ENCODE measurements at places on chromosomes 5 and 9.

DNA sequence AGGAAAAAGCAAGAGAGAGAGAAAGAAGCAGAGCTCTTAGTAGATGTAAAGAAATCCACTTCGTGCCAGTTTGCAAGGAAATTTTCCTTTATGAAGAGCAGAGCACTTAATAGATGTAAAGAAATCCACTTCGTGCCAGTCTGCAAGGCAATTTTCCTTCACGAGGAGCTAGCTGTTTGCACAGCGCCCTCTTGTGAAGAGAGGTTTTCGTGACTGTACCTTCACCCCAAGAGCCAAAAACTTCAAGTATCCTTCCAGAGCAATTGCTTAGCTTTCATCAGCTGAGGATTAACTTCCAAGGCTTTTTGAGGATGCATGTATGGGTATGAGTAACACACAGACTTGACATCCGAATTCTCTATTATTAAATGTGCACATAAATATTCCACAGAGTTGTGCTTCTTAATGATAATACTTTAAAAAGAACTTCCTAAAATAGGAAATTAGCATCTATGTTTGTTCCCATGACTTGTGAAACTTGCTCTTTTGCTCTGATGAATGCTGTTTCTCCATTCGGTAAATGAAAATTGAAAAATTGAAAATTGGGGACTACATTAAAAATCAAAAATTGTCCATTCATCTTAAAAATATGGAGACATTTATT, 525.6 kb downstream of the PDE4D start:
- no peak for DNase-seq

- no peak for DNase-seq
These were observed 12.2 kb downstream of the IL9 start for GRCh38 chr5:135883441-135883840.

DNA sequence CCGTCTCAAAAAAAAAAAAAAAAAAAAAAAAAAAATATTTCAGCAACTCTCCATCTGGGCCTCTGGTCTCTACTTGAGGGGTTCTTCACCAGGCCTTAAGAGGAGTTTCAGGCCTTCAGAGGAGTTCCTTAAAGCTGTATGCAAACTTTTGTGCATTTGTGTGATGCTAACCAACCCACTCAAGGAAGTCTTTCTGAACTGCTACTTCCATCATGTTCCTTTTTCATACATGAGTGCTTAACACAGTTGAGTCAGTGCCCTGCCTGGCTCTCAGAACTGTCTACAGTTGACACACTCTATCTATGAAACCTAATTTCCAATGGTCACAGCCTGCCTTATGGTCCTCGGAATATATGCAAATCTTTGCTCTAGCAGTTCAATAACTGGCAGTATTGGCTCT, 146.5 kb downstream of the MEF2C start:
- no peak for DNase-seq

GRCh38 chr5:171518916-171519315, 99.5 kb downstream of the FGF18 start:
- no peak for DNase-seq

GRCh38 chr9:135478829-135479468, 633 bp upstream of the PPP1R26 start:
- DNase-seq, result no peak

GRCh38 chr9:118455788-118456187, 751.6 kb downstream of the TLR4 start:
- no peak for DNase-seq

- no peak for DNase-seq
These were observed 93.9 kb upstream of the EDIL3 start for GRCh38 chr5:84478603-84479002.

DNA sequence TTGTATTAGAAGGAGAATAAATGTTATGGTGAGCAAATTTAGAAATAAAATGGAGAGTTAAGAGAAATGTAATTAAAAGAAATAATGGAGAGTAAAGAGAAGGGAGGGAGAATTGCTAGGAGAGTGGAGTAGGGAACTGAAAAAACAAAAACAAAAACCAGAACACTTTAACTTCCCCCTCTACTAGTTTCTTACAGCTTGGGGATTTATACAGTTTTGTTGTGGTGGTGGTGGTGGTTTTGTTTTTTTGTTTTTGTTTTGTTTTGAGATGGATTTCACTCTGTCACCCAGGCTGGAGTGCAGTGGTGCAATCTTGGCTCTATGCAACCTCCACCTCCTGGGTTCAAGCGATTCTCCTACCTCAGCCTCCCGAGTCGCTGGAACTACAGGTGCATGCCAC, 322.4 kb downstream of the TMEM167A start:
- no peak for DNase-seq

DNA sequence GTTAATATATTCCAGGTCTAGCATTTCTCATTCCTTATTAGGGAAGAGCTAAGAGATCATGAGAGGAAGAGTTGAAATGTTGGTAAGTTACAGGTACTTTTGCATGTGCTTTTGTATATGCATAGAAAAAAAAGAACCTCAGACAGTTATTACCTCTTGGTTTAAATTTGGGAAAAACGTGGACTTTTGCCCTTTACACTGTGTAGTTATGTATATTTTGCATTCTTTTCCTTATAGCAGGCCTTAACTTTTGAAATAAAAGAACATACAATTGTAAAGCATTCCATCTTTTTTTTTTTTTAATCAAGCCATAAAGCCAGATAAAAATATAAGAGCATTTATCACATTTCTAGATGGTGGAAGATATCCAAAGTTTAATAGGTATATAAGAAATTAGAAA, 61.4 kb downstream of the RIC1 start:
- DNase-seq, result no peak

DNA sequence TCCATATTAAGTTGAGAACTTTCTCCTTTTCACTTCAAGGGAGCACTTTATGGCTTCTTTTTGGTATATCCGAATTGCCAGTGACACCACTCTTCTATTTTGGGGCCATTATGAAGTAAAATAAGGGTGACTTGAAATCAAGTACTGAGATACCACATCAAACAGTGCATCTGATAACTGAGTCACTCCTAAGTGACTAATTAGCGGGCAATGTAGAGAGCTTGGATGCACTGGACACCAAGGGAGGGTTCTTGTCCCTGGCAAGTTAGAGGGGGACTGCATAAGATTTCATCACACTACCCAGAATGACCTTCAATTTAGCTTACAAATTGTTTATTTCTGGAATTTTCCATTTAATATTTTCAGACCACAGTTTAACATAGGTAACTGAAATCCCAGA, 813.9 kb upstream of the CDH10 start:
- DNase-seq, result no peak

GRCh38 chr9:36121971-36122370, 14.6 kb upstream of the GLIPR2 start:
- DNase-seq, result no peak

GRCh38 chr9:89720696-89721175, 115.9 kb downstream of the GADD45G start:
- no peak for DNase-seq

DNA sequence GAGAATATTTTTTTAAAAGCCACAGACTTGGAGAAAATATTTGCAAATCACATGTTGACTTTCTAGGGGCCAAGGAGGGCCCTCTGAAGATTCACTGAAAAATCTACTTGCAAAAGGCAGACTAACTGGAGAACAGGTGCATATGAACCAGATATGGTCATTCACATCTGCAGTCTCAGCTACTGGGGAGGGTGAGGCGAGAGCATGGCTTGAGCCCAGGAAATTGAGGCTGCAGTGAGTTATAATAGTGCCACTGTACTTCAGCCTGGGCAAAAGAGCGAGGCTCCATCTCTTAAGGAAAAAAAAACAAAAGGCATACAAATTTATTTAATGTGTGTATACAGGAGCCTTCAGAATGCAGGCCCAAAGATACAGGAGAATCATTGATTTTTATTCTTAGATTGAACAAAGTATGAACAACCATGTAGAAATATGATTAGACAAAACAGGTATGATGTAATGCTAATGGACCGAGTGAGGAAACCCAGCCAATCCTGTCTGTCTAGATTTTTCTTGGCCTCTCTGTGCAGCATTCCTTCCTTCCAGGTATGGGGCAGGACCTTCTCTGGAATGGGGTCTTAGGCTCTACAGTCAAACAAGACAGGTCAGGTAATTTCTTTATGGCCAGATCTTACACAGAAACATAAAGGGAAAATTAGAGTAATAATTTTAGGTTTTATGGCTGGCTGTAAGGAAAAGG, 15.3 kb upstream of the SLC27A6 start:
- no peak for DNase-seq

DNA sequence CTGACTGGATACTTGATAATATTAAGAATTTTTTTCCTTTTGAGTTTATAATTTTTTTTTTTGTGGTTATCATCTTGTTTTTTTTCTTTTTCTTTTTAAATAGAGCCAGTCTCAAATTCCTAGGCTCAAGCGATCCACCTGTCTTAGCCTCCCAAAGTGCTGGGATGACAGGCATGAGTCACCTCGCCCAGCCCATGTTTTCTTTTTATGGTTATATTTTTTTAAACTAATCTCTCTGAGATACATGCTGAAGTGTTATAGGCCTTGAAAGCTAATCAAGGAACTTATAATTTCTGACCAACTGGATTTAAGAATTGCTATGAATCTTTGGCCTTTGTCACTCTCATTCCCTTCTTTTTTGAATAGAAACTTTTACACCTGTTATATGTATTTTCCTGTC, 6.8 kb upstream of the AMACR start:
- no peak for DNase-seq

GRCh38 chr5:58708456-58708855, 125.6 kb downstream of the RAB3C start:
- DNase-seq, result no peak

- DNase-seq, result no peak
These were observed 547.2 kb downstream of the LRRC70 start for GRCh38 chr5:63125862-63126261.

GRCh38 chr5:59241119-59241518, 652.4 kb downstream of the PDE4D start:
- no peak for DNase-seq

DNA sequence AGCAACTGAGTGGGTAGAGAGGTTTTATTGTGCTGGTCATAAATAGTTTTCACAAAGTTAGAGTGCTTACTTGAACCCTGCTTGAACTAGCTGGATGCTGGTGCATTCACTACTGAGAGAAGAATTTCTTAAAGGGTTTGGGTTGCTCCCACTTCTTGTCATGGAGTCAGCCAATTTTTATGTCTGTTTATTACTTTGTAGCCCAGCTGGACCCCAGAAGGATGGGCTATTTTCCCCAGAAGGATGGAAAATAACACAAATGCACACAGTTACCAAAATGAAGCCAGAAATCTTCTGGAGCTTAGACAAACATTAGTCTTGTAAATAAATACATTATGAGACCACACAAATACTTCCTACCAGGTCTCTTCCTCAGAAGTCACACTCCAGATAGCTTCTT, 480.8 kb upstream of the TNC start:
- no peak for DNase-seq

DNA sequence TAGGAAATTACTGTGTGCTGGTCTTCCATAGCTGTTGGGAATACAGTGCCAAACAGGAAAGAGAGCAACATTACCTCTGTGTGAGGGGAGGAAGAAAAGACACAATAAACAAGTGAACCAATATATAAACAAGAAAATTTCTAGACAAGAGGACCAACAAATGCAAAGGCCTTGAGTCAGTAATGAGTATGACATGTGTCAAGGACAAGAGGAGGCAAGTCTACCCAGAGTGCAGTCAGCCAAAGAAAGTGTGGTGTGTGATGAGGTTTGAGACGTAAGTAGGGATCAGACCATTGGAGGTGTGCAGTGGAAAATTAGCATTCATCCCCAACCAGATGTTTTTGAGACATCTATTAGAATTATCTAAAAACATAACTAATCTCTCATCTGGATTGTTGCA, 69.5 kb upstream of the CDH6 start:
- DNase-seq, result no peak

GRCh38 chr9:69719367-69719766, 40.4 kb downstream of the PTAR1 start:
- DNase-seq, result no peak

- no peak for DNase-seq
These were observed 23.4 kb upstream of the FUBP3 start for GRCh38 chr9:130555968-130556367.

DNA sequence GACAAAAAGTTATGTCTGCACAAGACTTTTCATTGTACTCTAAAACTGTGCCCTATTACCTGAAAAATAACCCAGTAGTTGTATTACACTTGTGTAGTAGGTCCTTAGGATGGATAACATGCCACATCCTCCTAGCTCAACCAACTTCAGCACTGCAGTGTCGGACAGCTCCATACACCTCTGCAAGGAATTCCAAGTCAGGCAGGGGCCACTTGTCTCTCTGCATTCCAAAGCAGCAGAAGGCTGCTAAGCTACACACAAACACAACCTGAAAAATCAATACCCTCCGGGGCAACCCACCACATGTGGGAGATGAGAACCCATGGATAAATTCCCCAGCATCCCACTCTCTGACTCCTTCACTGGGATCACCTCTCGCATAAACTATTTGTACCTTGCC, 50.2 kb downstream of the MED10 start:
- no peak for DNase-seq

- no peak for DNase-seq
These were observed 10.9 kb upstream of the MOB3B start for GRCh38 chr9:27540502-27540901.

DNA sequence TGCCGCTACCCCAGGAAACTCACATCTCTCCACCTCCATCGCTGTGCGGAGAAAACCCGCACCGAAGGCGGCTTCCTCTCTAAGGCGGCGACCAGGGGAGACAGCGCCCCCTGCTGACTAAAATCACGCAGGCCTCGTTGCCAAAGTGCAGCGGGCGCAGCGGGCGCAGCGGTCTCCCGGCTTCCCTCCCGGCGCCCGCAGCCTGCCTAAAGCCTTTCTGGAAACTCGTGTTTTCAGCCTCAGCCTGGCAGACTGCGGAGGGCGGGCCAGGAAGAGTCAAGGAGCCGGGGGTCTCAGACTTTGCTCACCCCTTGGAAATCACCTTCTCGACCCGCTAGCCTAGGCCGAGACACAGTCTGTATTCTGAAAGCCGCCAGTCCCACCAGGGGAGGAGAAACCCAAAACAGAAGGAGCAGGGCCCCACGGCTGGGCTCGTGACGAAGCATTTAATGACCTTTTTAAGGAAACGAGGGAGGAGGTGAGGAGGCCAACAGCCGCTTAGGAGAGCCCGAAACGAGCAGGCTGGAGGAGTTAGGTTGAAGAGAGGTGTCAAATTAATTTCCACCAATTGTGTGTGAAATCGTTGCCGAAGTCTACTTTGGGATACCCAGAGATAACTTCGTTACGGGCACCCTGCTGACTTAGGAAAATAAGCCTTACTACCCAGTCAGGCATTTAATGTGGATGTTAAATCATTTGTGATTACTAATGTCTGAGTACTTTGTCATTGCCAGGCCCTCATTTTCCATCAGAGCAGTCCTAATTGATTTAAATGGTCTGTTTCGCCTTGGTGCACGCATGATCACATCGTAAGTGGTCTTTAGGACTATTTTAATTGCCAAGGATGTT, 7.3 kb upstream of the FOXB2 start:
- DNase-seq, result peak; percentile 3

DNA sequence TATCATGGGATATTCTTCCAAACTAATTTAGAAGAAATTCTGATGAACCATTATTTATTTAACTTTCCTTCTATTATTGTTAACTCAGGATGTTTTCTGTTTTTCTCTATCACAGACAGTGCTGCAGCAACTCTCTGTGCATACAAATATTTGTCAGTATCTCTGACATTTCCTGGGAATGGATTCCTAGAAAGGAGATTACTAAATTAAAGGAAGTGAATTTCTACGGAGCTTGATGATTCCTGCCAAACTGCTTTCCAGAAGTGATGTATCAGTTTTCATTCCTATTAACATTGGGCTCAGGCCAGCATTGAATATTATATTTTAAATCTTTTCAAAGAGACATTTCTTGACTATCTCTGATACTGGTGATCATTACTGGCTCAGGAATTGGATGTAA, 26.0 kb upstream of the MAST4 start:
- no peak for DNase-seq
